ENCODE measurements at places on chromosomes 4 and X.

GRCh38 chr4:129345609-129346008, 249.7 kb downstream of the C4orf33 start:
- DNase-seq: no peak

- no peak for DNase-seq
Observed at GRCh38 chr4:189087971-189088370, 852.7 kb upstream of the FRG1 start.

GRCh38 chr4:141375855-141376254, 155.2 kb downstream of the ZNF330 start:
- DNase-seq: no peak

DNA sequence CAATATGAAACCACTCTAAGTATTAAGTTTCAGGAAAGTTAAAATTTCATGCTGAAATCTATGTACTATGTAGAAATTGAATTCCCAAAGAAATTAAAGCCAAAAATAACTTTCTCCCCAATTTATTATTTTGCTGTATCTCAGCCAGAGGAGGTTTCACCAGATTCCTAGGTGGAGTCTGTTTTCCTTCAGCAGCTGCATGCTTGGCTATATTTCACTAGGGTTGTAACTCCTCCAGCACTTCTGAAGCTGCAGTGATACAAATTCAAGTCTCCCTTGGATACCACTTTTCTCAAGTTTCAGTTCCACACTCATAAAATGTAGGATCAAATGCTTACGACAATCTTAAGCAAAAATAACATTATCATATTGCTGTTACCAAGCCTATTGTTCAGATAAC, 41.2 kb upstream of the ZC4H2 start:
- no peak for DNase-seq

GRCh38 chrX:37921758-37922157, 74.4 kb upstream of the DYNLT3 start:
- no peak for DNase-seq

DNA sequence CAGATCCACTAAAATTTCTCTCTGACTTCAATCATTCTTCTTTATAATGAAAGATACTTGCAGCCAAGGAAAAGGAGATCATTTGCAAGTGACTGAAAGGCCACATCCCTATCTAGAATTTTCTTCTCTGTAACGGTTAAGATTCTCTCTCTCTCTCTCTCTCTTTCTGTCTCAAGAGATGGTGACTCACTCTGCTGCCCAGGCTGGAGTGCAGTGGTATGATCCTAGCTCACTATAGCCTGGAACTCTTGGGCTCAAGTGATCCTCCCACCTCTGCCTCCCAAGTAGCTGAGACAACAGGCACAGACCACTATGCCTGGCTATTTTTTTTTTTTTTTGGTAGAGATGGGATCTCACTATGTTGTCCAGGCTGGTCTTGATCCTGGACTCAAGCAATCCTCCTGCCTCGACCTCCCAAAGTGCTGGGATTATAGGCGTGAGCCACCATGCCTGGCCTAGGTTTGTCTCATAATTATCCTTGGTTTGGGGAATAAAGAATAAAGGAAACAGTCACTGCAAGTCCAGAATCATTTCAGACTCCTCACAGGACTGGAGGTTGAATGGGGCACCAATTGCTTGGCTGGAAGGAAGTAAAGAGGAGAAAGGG, 33.3 kb upstream of the GALNT7 start:
- no peak for DNase-seq

GRCh38 chrX:23900220-23900797, 7.4 kb downstream of the APOO start:
- DNase-seq: no peak

- no peak for DNase-seq
Observed at GRCh38 chrX:132165005-132165404, 37.2 kb upstream of the FRMD7 start.

GRCh38 chr4:39048311-39048710, 13.7 kb upstream of the KLHL5 start:
- DNase-seq: no peak

GRCh38 chrX:9865804-9866472, 79.7 kb downstream of the SHROOM2 start:
- DNase-seq: no peak

- DNase-seq: no peak
Observed at GRCh38 chr4:89368861-89369260, 61.3 kb upstream of the GPRIN3 start.

DNA sequence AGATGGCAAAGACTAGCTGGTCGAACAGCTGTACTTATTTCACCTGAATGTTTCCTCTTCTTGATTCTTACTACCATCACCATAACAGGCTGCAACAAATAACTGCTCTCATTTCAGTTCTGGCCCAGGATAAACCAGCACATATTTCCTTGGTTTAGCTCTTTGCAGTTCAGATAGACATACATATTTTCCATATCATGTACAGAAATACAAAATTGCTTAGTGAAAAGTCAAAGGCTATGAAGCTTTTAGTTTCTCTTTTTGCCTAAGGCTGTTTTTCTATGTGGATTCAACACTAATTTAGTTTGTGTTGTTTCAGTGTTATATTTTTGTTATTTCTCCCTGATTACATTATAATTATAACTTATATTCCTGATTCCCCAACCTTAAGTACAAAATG, 103.6 kb upstream of the BMP3 start:
- DNase-seq: no peak

DNA sequence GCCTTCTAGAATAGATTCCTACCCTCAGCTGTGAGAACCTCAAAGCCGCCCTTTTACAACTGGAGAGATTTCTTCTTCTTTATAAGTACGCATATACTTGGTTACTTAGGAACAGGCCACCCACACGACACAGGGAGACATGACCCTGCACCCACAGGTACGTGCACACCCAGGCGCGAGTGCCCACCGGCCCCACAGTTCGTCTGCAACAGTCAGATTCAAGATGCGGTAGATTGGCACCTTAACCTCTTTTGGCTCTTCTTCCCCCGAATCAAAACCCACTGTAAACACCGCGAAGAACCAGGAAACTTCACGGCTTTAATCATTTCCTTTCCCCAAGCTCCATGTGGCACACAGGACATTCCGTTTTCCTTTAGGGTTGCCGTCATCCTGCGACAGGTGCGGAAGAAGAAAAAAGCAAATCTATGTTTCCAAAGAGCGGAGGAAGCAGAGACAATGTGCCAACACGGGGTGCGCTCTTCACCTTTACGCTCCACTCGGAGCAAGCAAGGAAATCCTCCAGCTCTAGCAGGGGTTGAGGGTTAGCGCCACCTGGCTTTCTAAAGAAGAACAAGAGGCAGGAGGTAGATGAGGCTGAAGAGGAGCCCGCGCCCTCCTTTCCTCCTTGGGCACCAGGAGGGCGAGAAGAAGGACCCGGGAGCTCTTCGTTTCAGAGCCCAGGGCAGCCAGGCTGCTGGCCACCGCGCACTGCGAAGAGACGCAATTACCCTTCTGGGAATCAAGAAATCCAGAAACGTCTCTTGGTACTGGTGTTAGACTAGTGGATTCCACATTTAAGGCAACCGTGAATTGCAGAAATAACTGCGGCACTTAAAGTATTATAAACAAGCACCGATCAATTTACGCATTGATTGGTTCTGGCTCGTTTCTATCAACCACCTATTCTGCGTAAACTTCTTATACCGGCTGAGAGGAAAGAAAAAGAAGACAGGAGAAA, 35.7 kb downstream of the HAND2 start:
- peak; percentile 78 for DNase-seq

GRCh38 chrX:29661290-29661689, 554.1 kb upstream of the MAGEB2 start:
- DNase-seq: no peak

GRCh38 chr4:149279776-149280175, 535.9 kb downstream of the IQCM start:
- DNase-seq: no peak

DNA sequence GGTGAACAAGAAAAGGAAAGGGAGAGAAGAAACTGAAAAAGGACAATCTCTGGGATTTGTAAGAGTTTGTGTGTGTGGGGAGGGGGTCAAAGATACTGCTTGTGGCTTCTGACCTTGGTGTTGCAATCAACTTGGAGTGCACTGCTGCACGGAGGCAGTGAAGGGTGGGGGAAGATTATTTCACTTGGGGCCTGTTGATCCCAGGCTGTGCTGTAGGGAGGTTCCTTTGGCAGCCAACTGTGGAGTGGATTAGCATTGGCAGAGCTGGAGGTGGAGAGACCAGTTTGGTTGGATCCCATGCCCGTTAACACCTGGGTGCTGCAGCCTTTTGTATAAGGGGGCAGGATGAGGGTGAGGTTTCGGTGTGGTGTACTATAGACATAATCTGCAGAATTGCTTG, 38.2 kb downstream of the AFF1 start:
- no peak for DNase-seq

GRCh38 chr4:24160358-24160757, 270.5 kb upstream of the PPARGC1A start:
- DNase-seq: no peak

- DNase-seq: no peak
Observed at GRCh38 chr4:155802190-155802959, 43.6 kb downstream of the GUCY1B1 start.

DNA sequence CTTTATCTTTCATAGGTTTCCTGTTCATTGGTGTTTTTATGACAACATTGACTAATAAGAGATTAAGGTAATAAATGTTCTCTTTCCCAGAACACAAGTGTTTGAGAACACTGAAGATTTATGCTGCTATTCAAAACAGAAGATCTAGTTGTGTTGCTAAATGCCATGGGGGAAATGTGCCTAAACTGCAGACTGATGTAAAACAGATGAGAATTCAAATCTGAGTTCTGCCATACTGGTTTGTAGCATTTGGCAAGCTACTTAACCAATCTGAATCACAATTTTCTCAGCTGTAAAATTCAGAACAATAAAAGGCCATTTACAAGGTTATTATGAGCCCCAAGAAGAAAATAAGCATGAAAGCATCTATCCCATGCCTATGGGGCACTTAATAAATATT, 2.3 kb downstream of the SLC10A6 start:
- no peak for DNase-seq

DNA sequence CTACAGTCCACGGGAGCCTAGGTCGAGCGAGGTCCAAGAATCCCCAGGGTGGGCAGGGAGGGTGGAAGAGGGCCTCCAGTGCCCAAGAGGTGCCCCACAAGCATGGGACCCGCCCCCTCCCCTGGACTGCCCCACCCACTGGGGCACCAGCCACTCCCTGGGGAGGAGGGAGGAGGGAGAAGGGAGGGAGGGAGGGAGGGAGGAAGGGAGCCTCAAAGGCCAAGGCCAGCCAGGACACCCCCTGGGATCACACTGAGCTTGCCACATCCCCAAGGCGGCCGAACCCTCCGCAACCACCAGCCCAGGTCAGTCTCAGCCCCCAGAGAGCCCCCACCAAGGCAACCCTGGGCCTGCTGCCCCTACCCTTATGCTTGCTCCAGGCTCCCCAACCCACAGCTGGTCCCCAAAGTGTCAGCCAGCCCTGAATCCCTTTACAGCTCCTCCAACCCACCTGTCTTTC, at the start of gene GATA1:
GATA1 (plus strand) TSS at position 250 of the 460 bp plus-strand sequence. CDS start 4,520 bp downstream, outside the sequence.
- DNase-seq: no peak

- DNase-seq: no peak
Observed at GRCh38 chr4:104593019-104593418, 98.3 kb upstream of the CXXC4 start.

DNA sequence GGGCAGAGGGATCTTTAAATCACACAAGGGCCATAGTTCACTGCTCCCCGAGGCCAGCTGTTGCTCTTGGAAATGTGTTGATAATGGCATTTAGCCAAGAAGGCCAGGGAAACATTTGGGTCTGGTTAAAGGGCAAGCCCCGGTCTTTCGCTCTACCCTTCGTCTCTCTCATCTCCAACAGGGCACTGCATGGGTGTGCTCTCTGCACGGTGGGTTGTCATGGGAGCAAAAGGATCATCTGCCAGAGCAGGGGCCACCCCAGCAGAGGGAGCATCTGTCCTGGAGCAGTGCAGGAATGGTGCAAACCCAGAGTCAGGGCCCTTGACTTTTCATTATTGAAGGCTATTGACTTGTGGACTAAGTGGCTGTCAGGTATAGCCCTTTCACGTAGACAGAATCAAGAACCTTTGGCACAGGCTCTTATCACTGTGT, 22.7 kb upstream of the PGRMC2 start:
- no peak for DNase-seq

DNA sequence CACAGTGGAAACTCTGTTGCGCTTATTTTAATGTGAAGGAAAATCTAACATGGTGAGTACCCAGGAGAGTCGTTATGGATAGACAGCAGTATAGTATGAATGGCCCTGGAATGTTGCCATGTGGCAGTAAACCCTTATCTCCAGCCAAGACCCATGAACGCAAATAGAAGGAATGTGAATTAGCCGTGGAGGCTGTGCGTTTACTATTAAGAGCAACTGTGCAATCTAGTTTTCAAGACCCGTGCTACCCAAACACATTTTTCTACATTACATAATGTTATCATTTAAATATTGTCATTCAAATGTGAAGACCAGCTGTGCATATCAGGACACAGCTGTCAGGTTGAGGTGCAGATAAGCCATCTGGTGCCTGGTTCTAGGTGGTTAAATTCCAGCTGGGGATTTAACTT, 13.3 kb upstream of the AGA start:
- DNase-seq: no peak

GRCh38 chrX:118189628-118190027, 73.0 kb upstream of the KLHL13 start:
- no peak for DNase-seq

- DNase-seq: no peak
Observed at GRCh38 chr4:98519268-98519977, 139.0 kb downstream of the TSPAN5 start.

GRCh38 chr4:171390626-171391025, 422.6 kb upstream of the GALNTL6 start:
- no peak for DNase-seq

DNA sequence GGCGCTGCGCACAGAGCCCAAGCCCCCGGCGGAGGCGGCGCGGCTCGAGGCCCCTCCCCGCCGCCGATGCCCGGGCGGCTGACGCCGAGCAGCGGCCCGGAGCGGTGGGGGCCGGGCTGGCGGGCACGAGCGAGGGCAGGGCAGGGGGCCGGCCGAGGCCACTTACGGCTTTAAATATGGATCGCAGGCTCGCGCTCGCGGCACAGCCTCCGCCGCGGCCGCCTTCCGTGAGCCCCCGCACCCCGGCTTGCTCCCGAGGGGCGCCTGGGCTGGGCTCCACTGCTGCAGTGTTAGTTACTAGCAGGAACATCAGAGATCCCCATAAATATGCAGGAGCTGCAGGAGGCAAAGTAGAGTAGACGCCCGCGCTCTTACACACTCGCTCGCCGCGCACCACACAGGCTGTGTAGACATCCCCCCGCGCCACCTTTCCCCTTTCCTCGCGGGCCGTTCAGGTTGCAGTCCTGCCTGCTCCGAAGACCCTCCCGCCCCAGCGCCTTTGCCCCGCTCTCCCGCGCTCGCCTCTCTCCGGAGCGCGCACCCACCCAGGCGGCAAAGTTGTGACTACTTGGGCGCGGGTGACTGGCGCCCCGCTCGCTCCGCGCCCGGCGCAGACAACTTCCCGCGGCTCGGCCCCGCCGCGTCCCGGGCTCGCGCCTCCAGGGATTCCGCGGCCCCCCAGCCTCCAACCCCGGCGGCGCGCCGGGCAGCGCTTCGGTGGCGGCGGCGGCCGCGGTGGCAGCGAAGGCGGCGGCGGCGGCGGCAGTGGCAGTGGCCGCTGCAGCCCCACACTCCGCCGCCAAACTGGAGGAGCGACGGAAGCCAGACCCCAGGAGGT, 152.0 kb upstream of the SLC4A4 start:
- DNase-seq: peak; percentile 53
